CD4-positive, alpha-beta T cell treated with Interleukin-6 at 100 ng/mL for 8 hours (primary cell): ENCODE measurements at places on chromosomes 11 and 22.

DNA sequence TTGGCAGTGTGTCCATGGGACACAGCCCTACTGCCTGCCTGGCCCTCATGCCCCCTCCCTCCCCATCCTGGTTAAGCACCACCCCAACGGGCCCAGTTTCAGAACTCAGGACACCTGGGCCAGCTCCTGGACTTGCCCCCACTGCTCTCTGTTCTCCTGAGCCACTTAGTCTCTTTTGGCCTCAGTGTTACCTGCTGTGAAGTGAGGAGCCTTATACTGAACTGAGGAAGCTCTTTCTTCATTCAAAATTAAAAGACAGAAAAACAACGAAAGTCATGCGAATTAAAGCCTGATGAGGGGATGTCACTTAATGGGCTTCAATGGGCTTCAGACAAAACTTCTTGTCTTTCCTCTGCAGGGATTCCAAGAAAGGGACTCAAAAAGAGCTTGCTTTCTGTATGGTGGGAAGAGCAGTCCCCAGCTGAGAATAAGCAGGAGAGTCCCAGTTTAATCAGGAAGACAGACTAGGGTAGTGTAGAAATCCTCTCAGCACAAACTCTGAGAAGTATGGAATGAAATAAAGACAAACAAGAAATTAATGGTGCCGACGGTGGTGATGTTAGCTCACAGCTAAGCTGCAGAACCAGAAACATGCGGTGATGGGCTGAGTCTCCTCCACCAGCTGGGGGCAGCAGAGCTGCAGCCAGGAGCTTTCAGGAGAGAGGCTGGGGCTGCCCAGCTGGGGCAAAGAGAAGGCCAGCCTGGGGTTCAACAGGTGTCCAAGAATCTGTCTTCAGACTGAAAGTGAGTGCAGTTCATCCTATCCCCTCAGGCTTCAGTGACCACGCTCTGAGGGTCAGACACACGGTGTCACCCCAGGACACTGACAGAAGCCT, 101.0 kb downstream of the GGTLC2 start:
- peak; percentile 56 for DNase-seq

DNA sequence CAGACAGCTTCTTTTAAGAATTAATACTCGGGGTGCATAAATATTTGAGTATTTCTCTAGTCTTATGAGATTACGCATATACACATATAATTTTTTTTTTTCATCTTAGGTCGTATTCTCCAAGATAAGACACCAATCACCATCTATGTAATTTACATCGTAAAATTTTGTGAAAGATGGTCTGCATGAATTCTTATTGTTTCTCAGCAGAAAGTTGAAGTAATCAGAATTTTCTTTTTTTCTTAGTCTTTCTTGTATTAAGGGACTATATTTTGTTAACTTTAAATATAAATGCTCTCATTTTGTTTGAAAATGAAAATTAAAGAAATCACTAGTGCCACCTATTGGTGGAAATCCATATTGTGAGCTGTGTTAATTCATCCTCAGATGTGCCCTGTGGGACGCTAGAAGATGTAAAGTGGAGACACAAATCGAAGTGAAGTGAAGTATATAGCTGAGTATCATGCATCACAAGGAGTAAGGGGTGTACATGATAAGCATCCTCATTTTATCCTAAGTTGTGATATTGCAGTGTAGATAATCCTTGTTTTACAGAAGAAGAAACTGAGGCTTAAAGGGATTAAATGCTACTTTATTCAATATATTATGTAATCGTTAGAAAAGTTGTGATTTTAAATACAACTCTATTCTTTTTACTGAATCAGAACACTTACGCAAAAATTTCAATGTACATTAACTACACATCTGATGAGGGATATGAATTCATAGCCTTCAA, 2084.3 kb downstream of the LRRC4C start:
- DNase-seq: peak; percentile 19

DNA sequence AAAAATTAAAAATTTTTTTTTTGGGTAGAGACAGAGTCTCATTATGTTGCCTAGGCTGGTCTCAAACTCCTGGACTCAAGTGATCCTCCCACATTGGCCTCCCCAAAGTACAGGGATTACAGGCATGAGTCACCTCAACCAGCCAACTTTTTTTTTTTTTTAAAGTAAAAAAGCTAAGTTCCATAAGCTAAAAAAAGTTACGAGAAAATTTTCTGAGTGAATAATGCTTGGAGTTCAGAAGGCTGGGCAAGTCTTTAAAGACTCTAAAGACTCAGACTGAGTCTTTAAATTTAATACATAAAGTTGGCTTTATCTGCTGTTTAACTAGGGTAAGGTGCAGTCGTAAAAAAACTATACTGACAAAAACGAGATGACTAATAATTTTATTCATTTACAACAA, 5.6 kb downstream of the DDX6 start:
- DNase-seq: no peak

DNA sequence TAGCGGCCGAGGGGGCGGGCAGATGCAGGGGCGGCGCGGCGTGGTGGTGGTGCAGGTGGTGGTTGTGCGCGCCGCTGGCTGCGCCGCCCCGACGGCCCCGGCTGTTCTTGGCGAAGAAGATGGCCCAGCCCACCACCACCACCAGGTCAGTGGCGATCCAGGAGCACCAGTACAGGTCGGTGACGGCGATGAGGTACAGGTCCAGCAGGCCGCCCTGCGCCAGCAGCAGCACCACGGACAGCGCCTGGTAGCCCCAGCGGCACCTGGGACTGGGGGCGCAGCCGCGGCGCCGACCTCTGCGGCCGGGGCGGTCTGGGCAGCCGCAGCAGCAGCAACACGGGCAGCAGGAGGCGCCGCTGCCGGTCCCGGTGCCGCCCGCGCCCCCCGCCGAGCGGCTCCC, 879 bp downstream of the TMEM121B start:
- peak; percentile 52 for DNase-seq

GRCh38 chr11:112211536-112211935, 14.7 kb upstream of the PTS start:
- DNase-seq: no peak

GRCh38 chr22:21446128-21446826, 20.9 kb upstream of the TMEM191C start:
- no peak for DNase-seq

- no peak for DNase-seq
Observed at GRCh38 chr11:15374418-15374817, 259.7 kb downstream of the INSC start.

- DNase-seq: no peak
Observed at GRCh38 chr11:72026090-72026489, 27.4 kb downstream of the IL18BP start.

- DNase-seq: no peak
Observed at GRCh38 chr11:77379253-77379652, 77.8 kb upstream of the GDPD4 start.

DNA sequence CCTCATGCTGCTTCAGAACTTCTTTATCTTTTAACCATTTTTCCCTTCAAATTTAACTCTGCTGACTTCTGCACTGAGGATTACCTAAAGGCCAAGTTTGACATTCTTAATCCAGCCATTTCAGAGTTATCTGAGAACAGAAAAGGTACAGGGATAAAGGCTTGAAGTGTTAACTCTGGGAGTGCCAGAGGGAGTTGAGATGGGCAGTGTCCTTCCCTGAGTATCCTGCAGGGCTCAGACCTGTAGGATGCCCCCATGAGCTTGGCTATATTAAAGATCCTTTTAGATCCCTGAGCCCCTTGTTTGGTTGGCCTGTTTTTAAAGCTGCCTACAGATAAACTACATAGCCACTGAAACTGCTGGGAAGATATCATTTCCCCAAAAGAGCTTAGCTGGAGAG, 268.4 kb upstream of the KIRREL3 start:
- DNase-seq: no peak

GRCh38 chr11:35373284-35373933, 45.9 kb downstream of the SLC1A2 start:
- DNase-seq: no peak

- DNase-seq: peak; percentile 11
Observed at GRCh38 chr11:48081151-48082010, 101.0 kb downstream of the PTPRJ start.

GRCh38 chr11:24531528-24531927, 34.7 kb downstream of the LUZP2 start:
- DNase-seq: no peak

- DNase-seq: no peak
Observed at GRCh38 chr22:32733923-32734514, 67.5 kb upstream of the TIMP3 start.

GRCh38 chr11:123429913-123430720, at the start of gene GRAMD1B:
Gene GRAMD1B, plus strand, starts transcription at chr11:123430269. Its CDS starts 524 bp downstream, at chr11:123430793.
- peak; percentile 72 for DNase-seq

- DNase-seq: no peak
Observed at GRCh38 chr11:70134490-70134889, 56.4 kb downstream of the ANO1 start.

- peak; percentile 39 for DNase-seq
Observed at GRCh38 chr11:5476186-5476819, 12.2 kb upstream of the OR52D1 start.

- DNase-seq: no peak
Observed at GRCh38 chr22:49961005-49961600, 531 bp downstream of the PIM3 start.

DNA sequence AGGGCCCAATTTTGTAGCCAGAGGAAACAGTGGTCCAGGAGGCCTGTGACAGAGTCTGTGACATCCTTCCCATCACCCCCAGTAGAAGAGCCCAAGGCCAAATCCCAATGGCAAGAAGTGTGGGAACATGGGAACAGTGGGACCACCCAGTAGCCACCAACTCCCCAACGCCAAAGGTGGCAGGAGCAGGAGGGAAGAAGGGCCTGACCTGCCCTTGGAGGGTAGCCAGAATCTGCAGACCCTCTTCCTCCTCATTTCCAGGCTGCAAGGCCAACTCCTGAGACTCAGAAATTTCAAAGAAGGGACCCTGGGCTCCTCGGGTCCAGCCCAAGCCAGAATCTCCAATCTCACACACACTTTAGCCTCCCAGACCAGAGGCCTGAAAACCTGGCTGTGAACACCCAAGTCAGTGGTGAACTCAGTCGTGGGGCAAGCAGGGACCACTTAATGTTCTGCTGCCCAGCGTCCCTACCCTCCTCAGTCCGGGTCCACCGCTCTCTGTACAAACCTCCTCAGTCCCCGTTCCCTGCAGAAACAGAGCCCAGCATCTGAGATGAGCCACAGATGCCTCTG, 6.2 kb downstream of the RAB3IL1 start:
- no peak for DNase-seq

DNA sequence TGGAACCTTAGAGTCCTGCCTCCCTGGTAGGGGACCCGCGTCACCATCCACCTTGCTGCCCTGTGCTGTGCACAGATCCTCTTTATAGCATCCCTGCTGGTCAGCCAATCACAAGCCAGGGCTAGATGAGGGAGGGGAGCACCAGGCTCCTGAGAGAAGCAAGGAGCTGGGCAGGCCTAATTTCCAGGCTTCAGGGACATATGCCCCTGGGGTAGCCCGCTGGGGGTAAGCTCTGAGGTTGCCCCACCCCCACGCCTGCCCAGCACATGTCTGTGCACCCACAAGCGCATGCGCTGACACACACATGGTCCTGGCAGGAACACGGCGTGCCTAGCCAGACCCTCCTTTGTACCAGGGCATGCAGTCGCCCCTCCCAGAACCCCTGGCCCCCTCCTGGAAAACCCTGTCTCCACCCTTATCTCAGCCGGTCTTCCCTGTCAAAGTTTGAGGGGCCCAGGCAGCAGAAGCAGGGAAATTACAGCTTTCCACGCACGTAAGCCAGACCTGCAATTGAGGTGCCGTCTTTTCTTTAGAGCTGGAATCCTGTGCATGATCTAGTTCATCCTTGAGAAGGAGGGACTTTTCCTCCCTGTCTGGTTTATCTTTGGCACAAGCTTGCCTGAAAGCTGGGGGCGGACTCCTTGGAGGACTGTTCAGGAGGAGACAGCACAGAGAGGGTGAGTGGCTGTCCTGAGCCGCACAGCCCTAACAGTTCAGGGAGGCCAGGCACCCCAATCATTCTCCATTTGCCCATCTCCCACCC, 2.1 kb downstream of the SSTR3 start:
- DNase-seq: no peak

DNA sequence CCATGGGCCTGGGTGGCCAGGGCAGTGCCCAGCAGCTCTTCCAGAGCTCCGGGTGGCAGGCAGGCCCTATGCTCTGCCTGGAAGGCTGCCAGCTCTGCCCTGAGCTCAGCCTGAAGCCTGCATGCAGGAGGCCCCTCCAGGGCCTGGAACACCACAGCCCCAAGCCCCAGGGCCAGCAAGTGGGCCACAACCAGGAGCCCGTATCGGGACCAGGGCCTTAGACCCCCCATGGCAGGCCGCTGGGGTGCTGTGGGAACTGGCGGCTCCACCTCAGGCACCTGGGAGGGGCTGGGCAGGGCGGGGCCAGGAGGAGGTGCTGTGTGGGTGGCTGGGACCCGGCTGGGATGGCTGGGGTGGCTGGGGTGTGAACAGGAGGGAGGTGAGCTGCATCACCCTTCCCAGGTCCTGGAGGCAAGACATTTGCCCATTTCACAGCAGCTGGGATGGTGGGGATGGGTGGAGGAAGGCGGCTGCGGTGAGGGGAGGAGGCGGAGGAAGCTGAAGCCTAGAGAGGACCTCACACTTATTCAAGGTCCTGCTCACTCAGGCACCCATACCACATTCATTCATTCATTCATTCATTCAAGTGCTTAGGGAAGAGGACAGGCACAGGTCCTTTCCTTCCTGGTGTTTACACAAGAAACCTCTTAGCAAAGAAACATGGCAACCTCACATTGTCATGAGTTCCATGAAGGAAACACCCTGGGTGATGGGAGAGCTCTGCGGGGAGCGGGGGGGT, at the start of gene KCNK7:
Gene KCNK7, minus strand, starts transcription at position 258 of the 739 bp plus-strand sequence. Its CDS starts 28 bp downstream, at position 230.
- no peak for DNase-seq

DNA sequence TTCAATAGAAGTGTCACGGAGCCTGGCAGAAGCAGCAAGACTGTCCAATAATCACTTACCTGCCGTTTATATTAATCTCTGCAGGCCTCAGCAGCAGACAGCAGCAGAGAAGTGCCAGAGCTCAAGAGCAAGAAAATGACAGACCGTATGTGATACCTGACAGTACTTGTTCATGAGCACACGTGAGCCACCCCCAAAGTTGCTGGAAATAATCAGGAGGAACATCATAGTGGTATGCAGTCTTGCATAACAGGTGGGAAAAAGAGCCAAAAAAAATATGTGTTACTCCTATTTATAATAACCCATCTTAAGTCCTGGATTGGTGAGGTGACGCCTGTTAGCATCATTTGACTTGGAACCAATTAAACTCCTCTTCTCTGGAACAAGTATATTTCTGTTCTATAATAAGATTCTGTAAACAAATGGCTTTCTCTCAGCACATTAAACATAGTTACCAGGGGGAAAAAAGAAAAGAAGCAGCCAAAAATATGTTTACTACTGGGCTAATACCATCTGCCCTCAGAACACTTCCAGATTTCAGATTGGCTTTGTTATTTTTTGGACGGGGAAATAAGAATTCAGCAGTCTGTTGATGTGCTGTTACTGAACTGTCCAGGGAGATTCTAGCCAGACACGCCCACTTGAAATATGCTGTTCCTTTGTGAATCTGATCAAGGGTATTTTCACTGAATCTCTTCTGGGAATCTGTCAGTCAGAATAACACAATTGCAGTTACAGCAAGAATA, 7.9 kb upstream of the SLN start:
- DNase-seq: no peak

GRCh38 chr11:33006010-33006409, 9.7 kb upstream of the DEPDC7 start:
- no peak for DNase-seq
